Pancreas (tissue), 10 donors: ENCODE measurements at places on chromosomes 6 and 20. TPM values are rescaled to one million over a fixed set of nuclear protein-coding genes. Genes with fewer than 3 reads are reported as not detected.

The OXT gene
- polyA plus RNA-seq: not detected

The BMP7 gene
- polyA plus RNA-seq: 0.33 TPM

The DEFB114 gene
- polyA plus RNA-seq: not detected

The SUMO4 gene
- 0.09 TPM for polyA plus RNA-seq

The GRM1 gene
- polyA plus RNA-seq: 0.05 TPM

The MICB gene
- 0.23 TPM for polyA plus RNA-seq

The LY6G6D gene
- not detected for polyA plus RNA-seq

The VSX1 gene
- polyA plus RNA-seq: 0.08 TPM

The BHLHE23 gene
- not detected for polyA plus RNA-seq

The NOX3 gene
- polyA plus RNA-seq: not detected
